ENCODE measurements at places on chromosomes 3 and 15. TPM values are rescaled to one million over a fixed set of nuclear protein-coding genes. Genes with fewer than 3 reads are reported as not detected.

- no peak for DNase-seq
These were observed 98.4 kb downstream of the CTNNB1 start for GRCh38 chr3:41297750-41298149.

- DNase-seq: no peak
These were observed 796 bp upstream of the DOCK3 start for GRCh38 chr3:50673931-50674330.

DNA sequence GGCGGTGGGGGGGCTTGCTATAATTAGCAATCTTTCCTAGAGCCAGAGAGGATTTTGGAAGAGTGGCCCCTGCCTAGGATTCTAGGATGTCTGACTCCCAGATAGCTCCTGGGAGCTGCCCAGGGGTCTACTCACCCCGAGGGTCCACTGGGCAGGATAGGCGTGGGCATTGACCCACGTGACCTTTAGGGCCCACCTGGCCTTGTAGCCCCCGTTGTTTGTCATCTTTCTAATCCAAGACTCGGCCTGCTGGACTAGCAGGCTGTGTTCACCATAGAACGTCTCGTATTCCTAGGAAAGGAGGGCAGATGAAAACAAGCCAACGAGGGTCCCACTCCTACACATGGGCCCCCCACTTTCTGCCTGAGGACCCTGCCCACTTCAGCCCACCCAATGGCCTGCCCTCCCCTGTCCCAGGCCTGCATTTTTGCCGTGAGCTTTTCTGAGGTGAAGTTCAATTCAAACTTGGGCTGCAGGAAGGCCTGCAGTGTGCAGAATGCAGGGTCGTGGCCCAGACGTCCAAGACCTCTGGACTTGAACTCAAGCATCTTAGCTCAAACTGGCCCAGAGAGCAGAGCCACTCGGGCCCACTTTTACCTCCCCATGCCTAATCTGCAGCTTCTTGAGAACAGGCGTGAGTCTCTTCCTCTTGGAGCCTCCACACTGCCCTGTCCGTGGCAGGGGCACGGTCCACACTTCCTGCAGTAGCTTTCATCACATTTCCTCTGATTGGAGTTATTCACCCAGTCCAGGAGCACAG lies 41.5 kb downstream of the MUC4 start:
- DNase-seq: no peak

DNA sequence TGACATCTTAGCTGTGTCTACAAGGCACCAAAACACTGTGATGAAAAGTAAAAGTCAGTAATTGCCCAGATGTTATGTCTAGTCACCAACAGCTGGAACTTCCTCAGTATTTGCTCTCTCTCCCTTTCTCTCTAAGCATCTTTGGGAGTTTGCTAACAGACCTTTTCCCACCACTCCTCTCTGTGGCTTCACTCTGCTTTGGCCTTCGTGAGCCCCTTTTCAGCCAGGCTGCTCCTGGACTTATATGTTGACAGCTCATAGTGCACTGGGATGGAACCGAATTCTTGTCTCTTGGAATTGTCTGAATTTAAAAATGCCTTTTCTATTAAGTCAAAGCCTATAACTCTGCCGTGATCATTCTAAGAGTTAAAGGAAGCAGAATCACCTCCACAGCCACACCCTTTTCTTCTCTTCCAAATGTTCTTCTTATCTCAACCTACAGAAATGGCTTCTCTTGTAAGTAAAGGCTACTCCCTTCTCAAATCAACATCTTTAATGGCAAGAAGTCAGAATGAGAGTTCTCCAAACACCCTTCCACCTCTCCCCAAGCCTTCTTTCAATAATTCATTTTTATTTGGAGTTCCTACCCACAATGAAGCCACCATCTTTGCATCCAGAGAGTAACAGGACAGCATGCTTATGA lies 17.2 kb upstream of the FOXP1 start:
- no peak for DNase-seq

DNA sequence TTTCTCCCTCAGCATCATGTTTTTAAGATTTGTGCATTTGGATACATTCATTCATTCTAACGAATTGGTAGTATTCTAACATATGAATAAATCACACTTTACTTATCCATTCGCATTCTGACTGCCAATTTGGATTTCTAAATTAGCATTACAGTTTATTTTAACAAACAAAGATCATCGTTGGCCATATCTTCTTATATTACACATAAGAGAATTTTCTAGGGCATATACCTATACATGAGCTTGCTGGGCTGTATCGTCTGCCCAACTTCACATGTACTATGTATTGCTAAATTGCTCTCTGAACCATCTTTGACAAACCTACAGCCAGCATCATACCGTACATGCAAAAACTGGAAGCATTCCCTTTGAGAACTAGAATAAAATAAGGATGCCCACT lies 265.8 kb upstream of the PPP2R3A start:
- DNase-seq: no peak

DNA sequence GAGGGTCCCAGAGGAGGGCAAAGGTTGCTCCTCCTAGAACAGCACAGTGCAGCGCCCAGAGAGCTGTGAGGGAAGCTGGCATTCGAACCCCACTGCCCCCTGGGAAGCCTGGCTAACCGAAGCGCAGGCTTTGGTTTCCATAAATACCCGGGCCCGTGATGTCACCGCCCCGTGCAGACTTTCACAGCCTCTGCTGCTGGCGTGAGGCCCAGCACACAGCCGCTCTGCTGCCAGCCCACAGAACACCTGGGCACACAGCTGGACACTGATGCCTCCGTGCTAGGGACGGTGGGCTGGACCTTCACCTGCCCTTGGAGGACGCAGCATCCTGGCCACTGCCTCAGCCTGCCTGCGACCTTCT lies 1.0 kb downstream of the IQSEC1 start:
- peak; percentile 20 for DNase-seq

- no peak for DNase-seq
These were observed 37.9 kb upstream of the MGLL start for GRCh38 chr3:127860211-127860696.

DNA sequence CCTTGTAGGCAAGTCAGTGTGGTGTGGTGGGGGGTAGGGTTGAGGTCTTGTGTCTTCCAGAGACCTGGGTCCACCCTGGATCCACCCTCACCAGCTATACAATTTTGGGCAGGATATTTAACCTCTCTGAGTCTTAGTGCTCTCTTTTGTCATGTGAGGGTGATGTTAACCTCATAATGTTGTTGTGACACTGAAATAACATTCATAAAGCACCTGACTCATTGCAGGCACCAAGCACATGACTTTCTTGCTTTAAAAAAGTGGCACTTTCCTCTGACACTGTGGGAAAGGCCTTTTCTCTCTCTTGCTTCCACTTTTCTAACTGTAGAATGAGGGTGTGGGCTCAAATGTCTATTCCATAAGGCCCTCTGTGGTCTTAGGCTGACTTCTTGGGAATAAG lies 75.5 kb downstream of the SCN10A start:
- no peak for DNase-seq

GRCh38 chr15:61318301-61318700 lies 89.2 kb upstream of the RORA start:
- no peak for DNase-seq

- DNase-seq: no peak
These were observed 92.4 kb upstream of the WNT5A start for GRCh38 chr3:55579496-55579895.

The CPLX3 gene
- not detected for total RNA-seq

The KLHL40 gene
- not detected for total RNA-seq

The MYRIP gene
- total RNA-seq: 1.9 TPM

Measured in MG63 (cell line).